SK-N-SH (cell line): ENCODE measurements at places on chromosomes 1 and 21. TPM values are rescaled to one million over a fixed set of nuclear protein-coding genes. Genes with fewer than 3 reads are reported as not detected.

The LMOD1 gene
- polyA plus RNA-seq = 2.7 and 4.9 TPM in 2 replicates

The NHLH1 gene
- polyA plus RNA-seq = 0.16 and 0.18 TPM in 2 replicates

The AGT gene
- 0.39 and 0.41 TPM in 2 replicates for polyA plus RNA-seq

The CCDC18 gene
- polyA plus RNA-seq = 3.5 and 4.0 TPM in 2 replicates

The NHLH2 gene
- polyA plus RNA-seq = not detected in 2 replicates

The SLC2A5 gene
- 0.02 TPM in 2 replicates for polyA plus RNA-seq

The C1QB gene
- not detected in 2 replicates for polyA plus RNA-seq

The ARTN gene
- polyA plus RNA-seq = 0.26 and 0.69 TPM in 2 replicates

The SLAMF9 gene
- polyA plus RNA-seq = 0.12 and 0.19 TPM in 2 replicates

The SYCP1 gene
- polyA plus RNA-seq = not detected in 2 replicates

The SPRR2E gene
- not detected in 2 replicates for polyA plus RNA-seq

The KRTAP22-2 gene
- polyA plus RNA-seq = not detected in 2 replicates

The NRIP1 gene
- polyA plus RNA-seq = 0.02 and 0.05 TPM in 2 replicates

The C1orf56 gene
- 3.0 and 5.5 TPM in 2 replicates for polyA plus RNA-seq
